NCI-H2081 (cell line): ENCODE measurements at places on chromosomes 11 and 22.

GRCh38 chr22:23073526-23074229 lies 3.4 kb downstream of the GNAZ start:
- no peak for DNase-seq

DNA sequence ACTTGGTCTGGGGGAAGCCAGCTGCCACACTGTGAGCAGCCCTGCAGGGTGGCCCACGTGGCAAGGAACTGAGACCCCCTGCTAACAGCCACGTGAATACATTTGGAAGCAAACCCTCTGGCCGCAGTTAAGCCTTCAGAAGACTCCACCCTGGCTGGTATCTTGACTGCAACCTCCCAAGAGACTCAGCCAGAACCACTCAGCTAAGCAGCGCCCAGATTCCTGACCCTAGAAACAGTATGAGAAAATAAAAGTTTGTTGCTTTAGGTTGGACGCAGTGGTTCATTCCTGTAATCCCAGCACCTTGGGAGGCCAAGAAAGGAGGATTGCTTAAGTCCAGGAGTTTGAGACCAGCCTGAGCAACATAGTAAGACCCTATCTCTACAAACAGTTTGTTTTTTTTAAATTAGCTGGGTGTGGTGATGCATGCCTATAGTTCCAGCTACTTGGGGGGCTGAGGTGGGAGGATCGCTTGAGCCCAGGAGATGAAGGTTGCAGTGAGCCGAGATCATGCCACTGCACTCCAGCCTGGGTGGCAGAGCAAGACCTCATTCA lies 8.7 kb downstream of the ZMAT5 start:
- no peak for DNase-seq

- DNase-seq, result no peak
Observed at GRCh38 chr22:46469711-46470110, 67.7 kb downstream of the CELSR1 start.

GRCh38 chr11:30454541-30454940 lies 131.6 kb downstream of the MPPED2 start:
- DNase-seq, result no peak

DNA sequence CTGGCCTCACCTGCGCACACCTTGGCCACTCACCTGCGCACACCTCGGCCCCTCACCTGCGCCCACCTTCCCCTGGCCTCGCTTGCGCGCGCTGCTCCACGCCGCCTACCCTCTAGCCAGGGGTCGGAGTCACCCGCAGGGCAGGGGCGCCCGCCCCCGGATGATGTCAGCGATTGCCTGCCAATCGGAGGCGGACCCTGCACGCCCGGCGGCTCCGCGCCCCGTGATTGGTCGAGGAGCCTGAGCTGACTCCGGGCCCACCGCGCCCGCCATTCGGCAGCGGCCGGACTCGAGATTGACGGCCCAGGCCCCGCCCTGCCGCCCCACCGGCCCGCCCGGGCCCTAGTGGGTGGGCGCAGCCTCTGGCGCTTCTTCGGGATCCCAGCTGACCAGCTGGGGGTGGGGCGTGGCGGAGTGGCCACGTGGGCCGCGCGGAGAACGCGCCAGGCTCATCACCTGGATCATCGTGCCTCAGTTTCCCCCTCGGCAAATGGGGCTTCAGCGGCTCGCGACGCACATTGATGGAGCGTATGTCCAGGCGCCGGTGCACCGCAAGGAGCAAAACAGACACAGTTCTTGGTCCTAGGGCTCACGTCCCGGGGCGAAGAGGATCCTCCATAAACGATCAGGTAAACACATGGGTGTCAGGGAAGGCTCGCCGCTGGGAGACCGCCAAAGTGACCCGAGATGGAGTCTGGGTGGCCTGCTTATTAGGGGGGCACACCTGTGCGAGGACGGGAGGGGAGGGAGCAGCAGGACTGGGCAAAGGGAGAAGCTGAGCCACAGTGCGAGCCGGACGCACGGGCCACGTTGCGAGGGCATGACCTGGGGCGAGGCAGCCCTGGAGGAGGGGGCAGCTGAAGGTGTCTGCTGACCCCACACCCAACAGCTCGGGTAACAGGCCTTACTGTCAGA lies at the start of gene DHCR7:
DHCR7 (minus strand) TSS at position 137 of the 915 bp plus-strand sequence. CDS start 3,441 bp downstream, outside the sequence.
- DNase-seq, result peak; percentile 93

- DNase-seq, result no peak
Observed at GRCh38 chr11:118740892-118741291, 50.1 kb downstream of the DDX6 start.

GRCh38 chr11:120773501-120774031 lies 250.3 kb upstream of the TBCEL start:
- DNase-seq, result no peak

GRCh38 chr11:48088682-48089050 lies 108.3 kb downstream of the PTPRJ start:
- peak; percentile 91 for DNase-seq

DNA sequence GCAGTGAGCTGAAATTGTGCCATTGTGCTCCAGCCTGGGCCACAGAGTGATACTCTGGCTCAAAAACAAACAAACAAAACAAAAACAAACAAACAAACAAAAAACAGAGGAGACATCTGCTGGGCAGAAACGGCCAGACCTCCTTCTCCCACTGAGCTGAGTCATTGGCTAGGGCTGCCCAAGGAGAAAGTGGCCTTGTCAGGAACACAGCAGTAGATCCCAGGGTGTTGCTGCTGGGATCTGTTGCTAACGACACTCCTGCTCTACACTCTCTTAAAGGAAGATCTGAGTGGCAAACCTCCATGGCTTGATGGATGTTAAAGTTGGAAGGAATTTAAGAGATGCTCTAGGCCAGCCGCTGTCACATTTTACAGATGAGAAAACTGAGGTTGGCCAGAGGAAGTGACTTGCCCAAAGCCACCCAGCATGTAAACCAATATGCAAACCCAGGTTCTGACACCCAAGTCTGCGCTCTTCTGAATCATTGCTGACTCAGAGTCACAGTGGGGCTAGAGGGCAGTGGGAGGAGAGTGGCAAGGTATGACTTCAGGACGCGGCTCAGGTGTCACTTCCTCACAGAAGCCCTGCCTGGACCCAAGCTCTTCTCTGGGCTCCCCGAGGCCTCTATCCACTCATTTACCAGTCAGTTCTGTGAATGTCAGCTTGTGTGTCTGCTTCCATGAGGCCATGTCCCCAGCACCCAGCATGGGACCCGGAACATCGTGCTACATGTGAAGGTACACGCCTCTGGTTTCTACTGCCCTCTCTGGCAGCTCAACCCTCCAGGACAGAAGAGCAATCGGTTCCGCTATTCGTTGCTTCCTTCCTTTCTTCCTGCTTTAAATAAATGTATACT lies 11.3 kb upstream of the GDPD5 start:
- DNase-seq, result no peak

- no peak for DNase-seq
Observed at GRCh38 chr11:87966694-87967093, 208.5 kb downstream of the RAB38 start.

DNA sequence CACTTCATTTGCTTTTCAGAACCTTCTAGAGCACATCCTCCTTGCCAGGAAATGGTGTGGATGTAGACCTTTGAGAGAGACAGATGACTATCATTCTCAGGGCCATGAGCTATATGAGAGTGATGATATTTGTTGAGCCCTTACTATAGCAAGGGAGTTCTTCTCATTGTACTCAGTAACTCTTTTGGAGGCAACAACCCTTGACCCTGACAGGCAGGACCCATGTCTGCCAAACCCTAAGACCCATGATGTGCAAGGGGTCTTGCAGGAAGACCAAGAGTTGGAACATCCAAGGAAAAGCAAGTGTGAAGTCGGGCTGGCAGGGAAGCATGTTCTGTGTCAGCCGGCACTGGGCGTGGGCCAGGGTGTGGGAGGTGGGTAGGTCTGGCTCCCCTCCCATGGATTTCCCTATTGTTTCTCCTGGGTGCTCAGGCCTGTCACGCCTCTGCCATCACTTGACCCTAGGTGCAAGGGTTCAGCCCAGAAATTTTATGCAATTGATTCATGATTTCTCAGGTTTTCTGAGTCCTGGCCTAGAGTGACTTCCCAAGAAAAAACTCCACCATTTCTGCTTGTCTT lies 1.2 kb downstream of the FOLR3 start:
- DNase-seq, result no peak

GRCh38 chr11:28243581-28243980 lies 135.4 kb downstream of the METTL15 start:
- no peak for DNase-seq

DNA sequence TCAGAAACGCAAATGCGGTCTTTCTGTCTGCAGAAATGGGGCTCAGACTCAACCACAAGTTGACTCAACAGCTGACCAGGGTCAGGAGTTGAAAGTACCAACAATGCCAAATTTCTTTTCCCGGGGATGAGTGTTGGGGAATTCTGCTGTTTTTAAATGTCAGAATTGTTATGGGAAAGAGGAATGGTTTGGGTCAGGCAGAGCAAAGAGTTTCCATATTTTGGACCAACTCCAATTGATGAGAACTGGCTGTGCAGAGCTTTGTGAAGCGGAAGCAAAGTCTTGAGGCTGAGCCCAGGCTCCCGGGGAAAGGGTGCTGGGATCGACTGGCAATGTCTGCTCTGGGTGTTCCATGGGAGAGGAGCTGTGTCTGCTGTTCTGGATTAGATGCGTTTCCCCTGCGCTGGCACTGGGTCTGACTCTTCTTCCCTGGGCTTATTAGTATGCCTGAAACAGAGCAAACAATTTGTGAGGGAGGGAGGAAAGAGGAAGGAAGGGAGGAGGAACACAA lies 36.2 kb downstream of the TXN2 start:
- peak; percentile 18 for DNase-seq

DNA sequence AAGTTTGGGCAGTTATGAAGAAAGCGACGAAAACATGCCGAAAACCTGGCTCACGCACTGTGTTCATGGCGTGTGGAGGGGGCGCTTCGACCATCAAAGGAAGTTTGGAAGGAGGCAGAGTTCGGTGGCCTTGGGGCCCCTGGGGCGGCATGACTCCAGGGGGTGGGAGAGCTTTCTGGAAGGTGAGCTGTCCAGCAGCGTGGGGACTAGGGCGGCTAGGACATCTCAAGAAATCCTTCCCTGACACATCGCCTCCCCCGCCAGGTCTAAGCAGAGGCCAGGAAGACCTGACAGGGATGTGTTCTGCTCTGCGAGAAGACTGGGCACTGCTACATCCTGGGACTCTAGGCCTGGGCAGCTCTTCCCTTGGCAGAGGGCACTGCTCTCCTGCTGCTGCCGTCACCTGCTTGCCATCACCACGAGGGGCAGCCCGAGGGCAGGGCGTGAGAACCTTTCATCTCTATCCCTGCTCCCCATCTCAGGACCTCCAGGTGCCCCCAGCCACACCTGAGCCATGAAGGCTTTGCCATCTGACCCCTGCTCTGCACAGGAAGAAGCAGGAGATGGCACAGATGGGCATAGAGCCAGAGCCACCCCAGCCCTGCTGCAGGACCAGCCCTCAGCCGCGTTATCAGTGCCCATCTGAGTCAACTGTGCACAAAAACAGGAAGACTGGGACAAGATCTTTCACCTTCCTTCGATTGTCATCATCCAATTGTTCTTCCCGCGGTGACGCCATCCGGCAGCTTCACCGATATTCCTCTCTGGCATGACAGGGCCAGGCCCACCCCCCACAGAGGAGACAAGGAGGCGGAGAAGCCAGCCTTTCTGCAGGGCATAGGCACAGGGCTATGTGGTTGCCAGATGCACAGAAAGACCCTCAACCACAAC lies 12.7 kb downstream of the LINC01488 start:
- no peak for DNase-seq

- DNase-seq, result no peak
Observed at GRCh38 chr11:70507466-70508230, 109.3 kb downstream of the CTTN start.

DNA sequence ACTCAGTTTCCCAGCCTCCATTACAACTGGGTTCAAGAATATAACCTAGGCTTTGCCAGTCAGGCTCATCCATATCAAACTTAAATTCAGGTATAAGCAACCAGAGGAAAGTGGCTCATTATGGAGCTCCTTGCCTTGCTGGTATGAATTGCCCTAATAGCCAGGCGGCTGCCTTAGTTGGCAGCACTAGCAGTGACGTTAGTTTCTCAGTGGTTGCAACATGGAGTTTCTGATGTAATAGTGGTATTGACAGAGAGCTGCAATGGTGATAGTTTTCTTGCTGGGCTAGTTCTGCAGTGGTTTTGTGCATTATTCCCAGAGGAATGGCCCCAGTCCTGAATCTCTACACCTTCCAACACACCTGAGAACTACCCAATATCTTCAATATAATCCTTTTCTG lies 3.8 kb upstream of the TMEM123 start:
- no peak for DNase-seq

DNA sequence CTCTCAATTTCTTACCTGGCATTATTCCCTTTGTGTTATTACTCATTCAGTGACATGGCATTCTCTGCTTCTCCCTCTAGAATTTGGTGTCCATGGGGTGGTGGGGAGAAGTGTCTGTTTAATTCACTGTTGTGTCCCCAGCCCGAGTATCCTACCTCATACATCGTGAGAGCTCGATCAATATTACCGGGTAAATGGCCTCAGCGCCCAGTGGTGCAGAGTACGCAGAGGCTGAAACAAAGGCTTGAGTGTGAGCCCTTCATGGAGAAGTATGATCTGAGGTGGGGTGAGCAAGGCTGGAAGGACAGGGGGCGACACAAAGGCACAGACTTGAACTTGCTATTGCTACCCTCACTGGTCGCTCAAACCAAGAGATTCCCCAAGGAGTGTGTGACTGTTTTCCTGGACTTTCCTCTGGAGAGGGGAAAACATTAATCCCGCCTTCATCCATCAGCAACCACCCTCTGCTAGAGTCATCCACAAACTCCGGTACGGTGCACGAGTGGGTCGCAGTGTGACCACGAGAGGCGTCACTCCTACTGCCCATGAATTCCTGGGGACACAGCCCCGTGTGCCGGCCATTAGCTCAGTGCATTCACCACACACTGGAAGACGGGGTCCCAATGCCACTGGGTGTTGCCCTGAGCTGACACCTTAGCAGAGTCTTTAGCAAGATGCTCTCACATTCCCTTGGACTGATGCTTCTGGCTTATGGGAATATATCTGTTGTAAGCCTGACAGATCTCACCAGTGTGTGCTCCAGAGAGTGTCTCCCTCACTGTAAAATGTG lies 35.0 kb upstream of the CCND1 start:
- DNase-seq, result no peak

DNA sequence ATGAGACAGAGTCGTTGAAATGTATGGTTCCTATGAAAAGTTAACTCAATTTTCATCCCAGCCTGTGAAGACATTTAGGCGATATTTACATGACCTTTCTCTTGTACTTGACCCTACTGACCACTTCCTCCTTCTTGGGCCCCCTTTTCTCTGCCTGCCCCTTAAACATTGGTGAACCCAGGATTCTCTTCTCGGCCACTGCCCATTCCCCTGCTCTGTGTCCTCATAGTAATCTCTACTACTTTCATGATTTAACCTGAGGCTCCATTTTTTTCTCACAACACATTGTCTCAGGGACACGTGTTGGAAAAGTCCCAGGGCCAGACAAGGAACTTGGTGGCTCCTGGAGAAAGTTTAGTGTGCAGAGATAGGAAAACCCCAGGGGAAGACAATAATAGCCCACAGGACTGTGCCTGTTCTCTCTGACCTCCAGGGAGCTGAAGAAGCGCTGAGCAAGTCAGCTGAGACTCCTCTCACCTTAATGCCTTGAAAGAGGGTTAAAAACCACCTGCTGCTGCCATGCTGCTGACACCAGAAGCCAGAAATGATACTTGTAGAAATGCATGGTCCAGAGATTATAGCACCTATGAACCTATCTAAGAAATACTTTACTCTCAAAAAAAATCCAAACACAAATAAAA lies 42.5 kb upstream of the SPATA19 start:
- no peak for DNase-seq

GRCh38 chr11:2776351-2777061 lies 76.7 kb upstream of the KCNQ1OT1 start:
- no peak for DNase-seq
